Stimulated activated naive B cell treated with anti-CD40 and anti-IgM and Interleukin-4, amounts not matched to agents 10 μg/mL and 1 μg/mL and 100 μg/mL, for 72 hours (primary cell): ENCODE measurements at places on chromosomes 6 and 20.

- DNase-seq: no peak
These were observed 30.8 kb upstream of the FILIP1 start for GRCh38 chr6:75524322-75524972.

GRCh38 chr6:21085211-21085610 lies 508.3 kb upstream of the SOX4 start:
- no peak for DNase-seq

- DNase-seq: no peak
These were observed 35.2 kb upstream of the SASH1 start for GRCh38 chr6:148307405-148307804.

- no peak for DNase-seq
These were observed 368.2 kb upstream of the SULF2 start for GRCh38 chr20:48153523-48153922.

DNA sequence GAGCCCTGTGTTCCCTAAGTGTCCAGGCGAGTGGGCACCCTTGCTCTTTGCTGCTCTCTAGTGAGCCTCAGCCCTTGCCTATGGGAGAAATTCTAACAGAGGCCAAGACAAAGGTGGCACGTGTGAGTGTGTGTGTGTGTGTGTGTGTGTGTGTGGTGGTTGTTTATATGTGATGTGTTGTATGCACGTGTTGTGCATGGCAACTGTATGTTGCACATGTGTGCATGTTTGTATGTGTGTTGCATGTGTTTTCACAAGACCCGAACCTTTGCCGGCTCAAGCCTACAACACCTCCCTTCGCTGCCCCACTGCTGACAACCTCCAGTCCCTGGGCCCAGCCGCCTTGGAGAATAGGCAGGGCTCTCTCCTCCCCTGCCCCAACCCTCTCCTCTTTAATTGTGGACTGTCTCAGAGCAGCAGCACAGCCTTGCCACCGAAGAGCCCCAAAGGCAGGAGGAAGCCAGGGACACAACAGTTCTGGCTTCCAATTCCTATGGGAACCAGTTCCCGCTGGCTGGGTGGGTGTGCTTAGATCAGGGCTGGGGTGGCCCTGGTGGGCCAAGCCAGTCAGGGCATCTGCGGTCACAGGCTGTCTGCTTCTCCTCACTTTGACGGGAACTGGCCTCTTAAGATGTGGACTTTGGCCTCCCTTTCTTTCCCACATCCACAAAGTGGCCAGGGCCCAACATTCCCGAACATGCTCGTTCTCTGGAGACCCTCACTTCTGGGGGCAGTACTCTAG lies 2.7 kb downstream of the KCNK16 start:
- no peak for DNase-seq
